RPMI7951 (cell line): ENCODE measurements at places on chromosomes 6 and 20. TPM values are rescaled to one million over a fixed set of nuclear protein-coding genes. Genes with fewer than 3 reads are reported as not detected.

The LY86 gene
- not detected in 2 replicates for total RNA-seq

The DEFB124 gene
- total RNA-seq, result not detected in 2 replicates

The HSPA1A gene
- total RNA-seq, result 141 and 155 TPM in 2 replicates

The RSPO4 gene
- 0.20 TPM in 1 of 2 replicates, not detected in the other for total RNA-seq

The PRDM1 gene
- 4.7 TPM in 2 replicates for total RNA-seq

The DAAM2 gene
- total RNA-seq, result 4.0 and 5.4 TPM in 2 replicates

The CDH26 gene
- total RNA-seq, result not detected in 2 replicates

The TFAP2D gene
- total RNA-seq, result not detected in 2 replicates

The MDC1 gene
- 6.4 and 13.6 TPM in 2 replicates for total RNA-seq

The EPHA7 gene
- not detected in 2 replicates for total RNA-seq

The BPIFB4 gene
- not detected in 2 replicates for total RNA-seq

The SEMG1 gene
- not detected in 2 replicates for total RNA-seq

The TAP1 gene
- 84.7 and 93.7 TPM in 2 replicates for total RNA-seq

The MMP24 gene
- 0.59 and 0.96 TPM in 2 replicates for total RNA-seq

The BPIFB2 gene
- total RNA-seq, result not detected in 2 replicates

The DEFB118 gene
- not detected in 2 replicates for total RNA-seq

The OPRM1 gene
- total RNA-seq, result not detected in 2 replicates

The LY6G5C gene
- 2.9 and 3.2 TPM in 2 replicates for total RNA-seq

The CLIC5 gene
- total RNA-seq, result 0.10 TPM in 1 of 2 replicates, not detected in the other

The SLC12A5 gene
- 0.96 TPM in 1 of 2 replicates, not detected in the other for total RNA-seq

The NKX2-4 gene
- total RNA-seq, result not detected in 2 replicates

The TREM2 gene
- 0.39 TPM in 1 of 2 replicates, not detected in the other for total RNA-seq

The MYB gene
- total RNA-seq, result 0.12 TPM in 1 of 2 replicates, not detected in the other

The REV3L gene
- 18.6 and 22.8 TPM in 2 replicates for total RNA-seq

The PKHD1 gene
- not detected in 2 replicates for total RNA-seq

The SLC2A10 gene
- total RNA-seq, result 20.4 and 23.4 TPM in 2 replicates

The AKAP7 gene
- total RNA-seq, result 8.5 and 8.8 TPM in 2 replicates

The TRAPPC3L gene
- total RNA-seq, result not detected in 2 replicates

The CST7 gene
- total RNA-seq, result 77.4 and 80.0 TPM in 2 replicates

The C20orf144 gene
- total RNA-seq, result 0.24 and 0.39 TPM in 2 replicates

The TCF21 gene
- not detected in 2 replicates for total RNA-seq

The SMLR1 gene
- not detected in 2 replicates for total RNA-seq

The KDM1B gene
- 7.9 and 12.5 TPM in 2 replicates for total RNA-seq

The TNXB gene
- total RNA-seq, result 0.12 and 0.20 TPM in 2 replicates

The PTGIS gene
- total RNA-seq, result under 0.01 and 0.24 TPM in 2 replicates

The MUC22 gene
- total RNA-seq, result not detected in 2 replicates

The BCAS1 gene
- under 0.01 TPM in 1 of 2 replicates, not detected in the other for total RNA-seq

The NKX2-2 gene
- 0.20 TPM in 1 of 2 replicates, not detected in the other for total RNA-seq

The ADGRB3 gene
- under 0.01 TPM in 1 of 2 replicates, not detected in the other for total RNA-seq

The TMEM244 gene
- total RNA-seq, result 2.5 and 4.2 TPM in 2 replicates

The NUS1 gene
- 17.7 and 22.5 TPM in 2 replicates for total RNA-seq

The FUT9 gene
- total RNA-seq, result not detected in 2 replicates

The HMGCLL1 gene
- not detected in 2 replicates for total RNA-seq

The PPP1R14C gene
- not detected in 2 replicates for total RNA-seq

The LY6G6D gene
- total RNA-seq, result not detected in 2 replicates

The MYLK4 gene
- 0.29 and 0.60 TPM in 2 replicates for total RNA-seq

The SPTLC3 gene
- 11.4 and 16.6 TPM in 2 replicates for total RNA-seq

The FOXC1 gene
- 1.7 and 2.0 TPM in 2 replicates for total RNA-seq

The DEFB132 gene
- not detected in 2 replicates for total RNA-seq

The LGSN gene
- not detected in 2 replicates for total RNA-seq

The PNISR gene
- total RNA-seq, result 63.8 and 65.1 TPM in 2 replicates

The KIF25 gene
- total RNA-seq, result 0.36 and 0.39 TPM in 2 replicates

The PARD6B gene
- 5.5 and 6.2 TPM in 2 replicates for total RNA-seq

The TRIM31 gene
- total RNA-seq, result not detected in 2 replicates

The HLA-G gene
- total RNA-seq, result not detected in 2 replicates

The DLL1 gene
- total RNA-seq, result 2.4 and 2.7 TPM in 2 replicates
